ENCODE measurements at places on chromosomes 11 and 22.

GRCh38 chr11:22449441-22449840 lies 111.3 kb downstream of the SLC17A6 start:
- DNase-seq, result no peak

DNA sequence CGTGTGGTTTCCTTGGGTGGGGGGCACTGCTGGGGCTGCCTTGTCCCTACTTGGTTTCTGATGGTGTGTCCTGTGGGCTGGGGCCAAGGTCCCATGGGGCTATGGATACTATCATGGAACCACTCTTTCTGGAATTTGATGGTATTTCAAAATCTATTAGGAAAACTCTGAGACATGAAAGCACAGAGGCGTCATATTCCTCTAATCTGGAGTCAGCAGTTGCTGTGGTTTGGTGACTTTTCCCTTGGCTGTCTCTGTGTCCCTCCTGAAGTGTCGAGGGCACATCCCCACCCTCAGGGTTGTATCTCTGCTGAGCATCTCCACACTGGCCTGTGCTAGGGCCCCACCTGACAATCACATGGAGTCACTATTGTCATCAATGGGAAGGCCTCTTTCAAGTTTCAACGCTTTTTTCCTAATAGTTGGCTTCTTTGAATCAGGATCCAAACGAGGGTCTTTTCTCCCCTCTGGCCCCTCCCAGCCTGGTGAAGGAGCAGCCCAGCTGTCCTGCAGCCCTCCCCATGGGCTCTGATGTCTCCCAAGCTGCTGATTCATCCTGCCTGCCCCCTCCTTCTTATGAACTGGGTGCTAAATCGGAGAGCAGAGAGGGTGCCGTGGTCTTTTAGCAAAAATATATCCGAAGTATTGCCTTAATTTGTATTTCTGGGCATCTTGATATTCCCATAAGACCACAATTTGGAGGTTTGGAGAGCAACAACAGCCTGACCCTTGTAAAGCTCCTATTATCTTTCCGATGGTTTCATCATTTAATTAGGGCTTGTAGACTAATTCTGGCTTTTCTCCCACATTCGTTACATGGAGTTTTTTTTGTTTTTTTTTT lies 38.5 kb downstream of the MED15 start:
- no peak for DNase-seq

DNA sequence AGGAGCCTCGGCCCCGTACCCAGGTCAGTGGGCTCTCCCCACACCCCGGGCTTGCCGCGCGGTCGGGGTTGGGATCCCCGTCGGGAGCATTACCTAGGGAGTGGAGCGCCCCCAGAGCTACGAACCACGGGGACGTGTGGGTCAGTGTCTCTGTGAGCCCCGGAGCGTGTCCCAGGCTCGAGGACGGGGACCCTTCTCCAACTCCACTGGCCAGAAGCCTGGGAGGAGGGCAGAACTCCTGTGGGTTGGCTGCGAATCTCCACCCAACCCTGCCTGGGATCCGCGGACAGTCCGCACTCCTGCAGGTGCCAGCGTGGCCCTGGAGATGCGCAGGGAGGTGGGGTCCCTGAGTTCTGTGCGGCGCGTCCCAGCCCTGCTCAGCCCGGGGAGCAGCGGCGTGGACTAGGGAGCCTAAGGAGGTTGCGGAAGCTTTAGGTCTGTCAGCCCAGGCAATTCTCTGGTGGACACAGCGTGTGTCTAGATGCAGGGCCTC lies 346 bp downstream of the PPFIBP2 start:
- DNase-seq, result no peak

DNA sequence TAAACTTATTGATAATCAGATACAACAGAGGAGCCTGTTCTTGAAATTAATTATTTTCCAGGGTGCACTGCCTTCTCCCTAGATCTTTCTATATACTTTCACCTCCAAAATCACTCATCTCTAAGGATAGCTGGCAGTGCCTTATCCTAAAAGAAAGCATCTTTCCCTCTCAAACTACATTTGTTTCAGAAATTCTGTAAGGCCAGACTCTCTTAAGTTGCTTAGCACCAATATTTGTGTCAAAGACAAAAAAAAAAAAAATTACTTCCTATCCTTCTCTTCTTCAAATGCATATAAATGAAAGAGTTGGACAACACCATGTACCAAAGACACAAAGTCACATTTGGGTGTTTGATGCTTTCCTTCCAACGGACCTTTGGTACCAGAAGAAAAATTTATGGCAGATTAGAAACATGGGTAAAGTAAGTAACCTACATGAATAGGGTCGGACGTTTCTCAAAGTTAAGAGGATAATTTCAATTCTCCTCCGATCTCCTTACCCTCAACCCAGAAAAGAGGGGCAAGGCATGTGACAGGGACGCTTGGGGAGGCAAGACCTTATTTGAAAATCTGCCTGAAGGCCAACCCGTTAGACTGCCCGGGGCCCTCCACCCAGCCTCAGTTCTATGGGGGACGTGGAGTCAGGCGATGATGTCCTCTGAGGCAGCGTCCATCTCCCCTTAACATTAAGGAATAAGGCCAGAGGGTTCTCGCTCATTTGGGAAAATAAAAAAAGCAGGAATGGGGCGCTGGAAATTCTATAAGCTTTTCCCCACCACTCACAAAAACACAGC lies 66.3 kb downstream of the ETS1 start:
- DNase-seq, result no peak

GRCh38 chr22:24430431-24431308 lies 3.3 kb downstream of the ADORA2A start:
- no peak for DNase-seq

- DNase-seq, result no peak
Measured at GRCh38 chr11:66979336-66979980, 4.4 kb downstream of the C11orf86 start.

DNA sequence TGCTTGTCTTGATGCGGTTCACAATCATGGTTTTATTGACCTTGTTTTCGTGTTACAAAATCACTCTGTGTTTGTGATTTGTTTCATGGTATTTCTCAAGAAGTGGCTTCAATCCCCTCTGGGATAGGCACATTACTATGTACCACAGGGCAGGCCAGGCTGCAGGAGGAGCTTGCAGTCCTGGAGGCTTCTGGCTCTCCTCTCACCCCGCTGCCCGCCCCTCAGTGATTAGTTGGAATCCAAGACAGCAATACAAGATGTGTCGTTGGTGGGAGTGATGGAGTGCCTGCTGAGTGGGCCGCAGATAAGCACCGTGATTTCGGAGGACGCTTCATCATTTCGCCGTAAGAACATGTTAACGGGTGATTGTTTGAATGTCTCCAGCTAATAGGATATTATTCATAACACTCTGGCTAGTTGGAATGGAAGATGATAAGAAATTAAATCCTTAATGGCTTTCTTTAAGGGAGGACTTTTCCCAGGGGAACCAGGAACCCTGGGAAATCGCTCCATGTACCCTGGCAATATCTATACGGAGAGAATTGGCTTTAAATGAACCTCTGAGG lies 384.4 kb downstream of the MIAT start:
- DNase-seq, result no peak

- no peak for DNase-seq
Measured at GRCh38 chr11:57460758-57461749, 726 bp downstream of the RTN4RL2 start.

GRCh38 chr11:2002042-2002776 lies 4.6 kb upstream of the H19 start:
- no peak for DNase-seq

DNA sequence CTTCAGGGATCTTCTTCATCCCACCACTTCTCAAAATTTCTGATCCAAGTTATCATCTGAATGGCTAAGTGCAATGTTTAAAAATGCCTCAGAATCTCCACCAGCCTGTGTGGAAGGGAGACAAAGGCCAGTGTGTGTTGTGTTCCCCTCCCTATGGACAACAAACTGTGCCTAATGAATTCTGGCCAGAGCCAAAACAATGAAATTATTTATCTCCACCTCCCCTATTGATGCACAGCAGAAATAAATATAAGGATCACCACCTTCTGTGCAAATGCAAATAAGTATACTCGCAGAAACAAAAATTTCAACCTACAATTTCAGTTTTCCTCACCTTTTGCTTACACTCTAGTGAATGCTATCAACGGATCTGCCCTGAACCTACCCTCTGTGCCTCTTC lies 75.8 kb downstream of the GAB2 start:
- DNase-seq, result no peak

- DNase-seq, result no peak
Measured at GRCh38 chr11:37442576-37442975, 844.5 kb upstream of the RAG2 start.

DNA sequence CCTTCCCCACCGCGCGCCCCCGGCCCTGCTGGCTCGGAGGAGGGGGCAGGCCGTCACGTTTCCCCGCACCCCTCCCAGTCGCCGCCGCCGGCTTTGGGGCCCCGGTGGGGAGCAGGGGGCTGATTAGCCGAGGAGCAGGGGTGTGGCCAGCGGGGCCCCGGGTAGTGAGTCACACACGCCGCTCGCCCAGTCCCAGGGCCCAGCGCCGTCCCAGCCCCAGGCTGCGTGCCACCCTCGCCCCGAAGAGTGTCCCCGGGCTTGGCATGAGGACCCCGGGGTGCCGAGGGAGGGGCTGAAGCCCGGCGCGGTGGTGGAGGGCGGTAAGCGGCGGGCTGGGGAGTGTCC lies 34.4 kb downstream of the PRDM11 start:
- DNase-seq, result peak; percentile 33

GRCh38 chr11:17535488-17535887 lies 8.7 kb downstream of the USH1C start:
- DNase-seq, result no peak

DNA sequence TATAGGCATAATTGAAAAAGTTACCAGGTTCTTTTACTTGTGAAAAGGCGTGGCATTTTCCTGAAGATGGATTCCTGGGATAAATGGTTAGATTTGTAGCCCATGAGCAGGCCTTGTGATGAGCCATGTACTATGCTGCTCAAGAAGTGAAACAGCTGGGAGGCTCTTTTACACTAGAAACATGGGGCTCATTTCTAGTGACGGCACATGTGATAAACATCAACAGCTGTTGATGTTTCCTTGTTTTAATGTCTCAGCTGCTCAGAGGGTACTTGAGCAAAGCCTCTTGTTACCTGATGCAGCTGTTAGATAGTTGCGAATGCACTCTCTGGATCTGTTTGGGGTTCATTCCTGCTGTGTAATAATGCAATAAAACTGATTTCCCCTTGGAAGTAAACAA lies 396.8 kb downstream of the GUCY1A2 start:
- no peak for DNase-seq

DNA sequence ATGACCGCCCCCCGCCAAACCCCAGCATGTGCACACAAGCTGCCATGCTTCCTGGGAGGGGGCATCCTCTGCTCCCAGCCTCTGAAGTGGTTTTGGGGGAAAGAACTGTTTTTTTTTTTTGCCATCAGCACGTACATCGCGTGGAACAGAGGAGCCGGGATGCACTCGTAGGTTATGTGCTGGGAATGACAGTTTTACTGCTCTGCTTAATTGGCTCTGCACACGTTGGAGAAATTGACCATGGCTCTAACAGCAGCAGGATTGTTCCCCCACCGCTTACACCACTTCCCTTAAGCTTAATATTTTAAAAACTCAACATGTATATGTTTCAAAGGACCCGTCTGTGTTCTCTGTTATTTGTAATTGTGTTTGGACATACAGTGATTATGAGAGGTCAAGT lies 175.2 kb downstream of the NAV2 start:
- no peak for DNase-seq

DNA sequence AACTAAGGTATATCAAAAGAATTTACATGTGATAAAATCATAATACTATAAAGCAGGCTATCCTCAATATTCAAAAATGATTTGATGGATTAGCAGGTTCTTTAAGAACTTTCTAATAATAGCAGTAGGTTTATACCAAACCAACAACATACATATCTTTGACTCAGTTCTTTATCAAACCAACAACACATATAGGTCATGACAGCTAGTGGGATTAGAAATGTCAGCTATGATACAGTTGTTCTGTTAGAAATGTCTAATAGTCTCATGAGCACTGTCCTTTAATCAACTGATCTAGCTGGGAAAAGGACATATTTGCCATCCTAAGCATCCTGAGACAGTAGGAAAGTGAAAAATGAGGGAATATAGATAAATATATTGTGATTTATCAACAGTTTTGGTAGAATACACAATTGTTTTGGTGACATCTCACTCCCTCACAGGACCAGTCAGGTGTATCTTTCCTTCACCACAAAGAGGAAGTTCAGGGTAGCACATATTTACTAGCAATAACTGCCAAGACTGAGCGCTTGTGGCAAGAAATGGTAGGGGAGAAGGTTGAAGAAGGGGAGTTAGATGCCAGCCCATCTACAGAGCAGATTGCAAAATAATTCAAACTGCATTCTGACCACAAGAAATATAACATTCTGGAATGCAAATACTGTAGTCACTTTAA lies 90.8 kb upstream of the APOA1 start:
- DNase-seq, result no peak

DNA sequence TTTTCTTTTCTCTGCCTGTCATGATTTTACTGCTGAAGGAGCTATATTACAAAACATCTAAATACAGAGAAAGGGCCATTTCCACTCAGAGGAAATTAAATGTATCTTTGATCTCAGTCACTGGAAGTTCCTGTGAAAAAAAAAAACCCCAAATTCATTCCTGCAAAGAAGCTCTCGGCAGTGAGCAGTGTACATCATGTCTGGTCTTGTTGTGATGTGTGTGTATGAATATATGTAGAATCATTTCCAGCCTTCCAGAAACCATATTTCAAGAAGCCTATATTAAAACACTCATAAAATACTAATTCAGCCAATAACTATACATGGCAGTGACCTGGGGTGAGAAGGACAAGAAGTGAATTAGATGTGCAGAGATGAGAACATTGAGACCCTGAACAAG lies 393.2 kb upstream of the TENM4 start:
- no peak for DNase-seq

- peak; percentile 77 for DNase-seq
Measured at GRCh38 chr22:37198258-37199102, 10.4 kb upstream of the C1QTNF6 start.

- DNase-seq, result no peak
Measured at GRCh38 chr22:42389143-42389542, 43.1 kb downstream of the NFAM1 start.

DNA sequence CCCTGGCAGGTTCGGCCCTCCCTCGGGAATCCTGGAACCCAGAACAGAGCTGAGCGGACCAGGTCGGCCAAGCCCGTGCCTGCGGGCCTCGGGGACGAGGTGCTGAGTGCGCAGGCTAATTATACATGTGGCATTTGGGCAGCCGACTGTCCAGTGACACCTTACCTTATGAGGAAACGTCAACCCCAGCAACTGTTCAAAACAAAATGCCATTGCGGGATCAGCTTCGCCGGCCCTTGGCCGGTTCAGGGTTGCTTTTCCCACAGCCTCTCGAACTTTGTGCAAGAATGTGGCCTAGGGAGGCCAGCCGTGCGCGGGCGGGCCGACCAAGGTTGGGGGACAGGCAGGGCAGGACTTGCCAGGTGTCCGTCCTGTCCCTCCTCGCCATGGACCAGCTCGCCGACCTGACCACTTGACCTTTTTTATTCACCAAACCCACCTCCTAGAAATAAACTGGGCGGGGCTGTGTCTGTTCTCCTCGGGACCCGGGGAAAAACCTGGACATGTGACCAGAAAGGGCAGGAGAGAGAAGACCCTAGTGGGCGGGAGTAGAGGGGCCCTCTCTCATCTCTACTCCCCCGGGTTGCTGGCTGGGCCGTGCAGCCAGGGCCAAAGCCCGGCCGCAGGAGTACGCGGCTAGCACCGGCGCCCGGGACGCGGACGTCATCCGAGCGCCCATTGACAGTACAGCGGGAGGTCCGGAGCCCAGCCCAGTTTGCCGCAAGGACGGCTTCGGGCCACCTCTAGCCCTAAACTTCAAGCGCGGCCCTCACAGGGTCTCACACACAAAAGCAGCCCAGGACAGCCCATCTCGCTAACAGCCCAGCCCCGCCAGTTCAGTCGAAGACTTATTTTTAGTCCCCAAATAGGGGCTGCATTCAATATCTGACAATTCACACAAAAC lies 134.3 kb upstream of the C11orf58 start:
- no peak for DNase-seq
